ENCODE measurements at places on chromosomes 4 and X.

GRCh38 chr4:182554736-182555135 lies 311.5 kb downstream of the TENM3 start:
- no peak for DNase-seq

DNA sequence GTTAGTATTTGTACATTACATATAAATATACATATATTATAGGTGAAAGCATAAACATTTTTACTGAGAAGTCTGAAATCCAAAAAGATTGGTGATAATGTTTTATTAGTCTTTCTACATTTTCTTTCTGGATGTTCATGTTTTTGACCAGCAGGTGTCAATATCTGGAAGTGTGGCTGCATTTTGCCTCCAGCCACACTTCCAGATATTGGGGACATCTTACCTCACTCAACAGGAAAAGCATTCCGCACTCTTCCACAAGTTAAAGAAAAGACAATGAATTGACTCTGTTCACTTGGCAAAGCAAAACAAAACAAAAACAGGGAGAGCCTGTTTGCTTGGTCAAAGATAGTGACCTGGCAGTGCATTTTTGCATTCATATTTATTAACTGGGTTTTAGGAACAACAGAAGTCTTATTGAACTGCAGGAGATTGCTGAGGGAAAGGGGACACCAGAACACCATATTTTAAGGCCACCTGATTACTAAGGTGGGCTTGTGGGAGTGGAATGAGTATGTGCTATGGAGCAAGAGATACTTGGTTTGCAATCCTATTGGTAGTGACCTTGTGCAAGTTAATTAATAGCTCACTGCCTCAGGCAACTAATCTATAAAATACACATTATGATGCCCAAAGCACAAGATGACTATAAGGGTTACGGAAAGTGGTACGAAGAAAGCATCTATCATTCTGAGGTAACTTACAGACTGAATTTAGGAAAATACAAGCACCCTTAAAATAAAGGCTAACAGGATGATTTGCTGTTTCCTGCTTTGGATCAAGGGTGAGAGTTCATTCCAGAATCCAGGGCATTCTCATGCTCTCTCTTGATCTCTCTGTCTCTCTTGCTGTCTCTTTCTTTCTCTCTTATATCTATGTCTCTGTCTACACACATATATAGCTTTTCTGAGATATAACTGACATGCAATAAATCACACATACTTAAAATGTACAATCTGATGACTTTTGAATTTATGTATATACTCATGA lies 389.9 kb upstream of the EMCN start:
- no peak for DNase-seq

GRCh38 chrX:12843061-12843667 lies 23.7 kb upstream of the TLR7 start:
- DNase-seq, result no peak

DNA sequence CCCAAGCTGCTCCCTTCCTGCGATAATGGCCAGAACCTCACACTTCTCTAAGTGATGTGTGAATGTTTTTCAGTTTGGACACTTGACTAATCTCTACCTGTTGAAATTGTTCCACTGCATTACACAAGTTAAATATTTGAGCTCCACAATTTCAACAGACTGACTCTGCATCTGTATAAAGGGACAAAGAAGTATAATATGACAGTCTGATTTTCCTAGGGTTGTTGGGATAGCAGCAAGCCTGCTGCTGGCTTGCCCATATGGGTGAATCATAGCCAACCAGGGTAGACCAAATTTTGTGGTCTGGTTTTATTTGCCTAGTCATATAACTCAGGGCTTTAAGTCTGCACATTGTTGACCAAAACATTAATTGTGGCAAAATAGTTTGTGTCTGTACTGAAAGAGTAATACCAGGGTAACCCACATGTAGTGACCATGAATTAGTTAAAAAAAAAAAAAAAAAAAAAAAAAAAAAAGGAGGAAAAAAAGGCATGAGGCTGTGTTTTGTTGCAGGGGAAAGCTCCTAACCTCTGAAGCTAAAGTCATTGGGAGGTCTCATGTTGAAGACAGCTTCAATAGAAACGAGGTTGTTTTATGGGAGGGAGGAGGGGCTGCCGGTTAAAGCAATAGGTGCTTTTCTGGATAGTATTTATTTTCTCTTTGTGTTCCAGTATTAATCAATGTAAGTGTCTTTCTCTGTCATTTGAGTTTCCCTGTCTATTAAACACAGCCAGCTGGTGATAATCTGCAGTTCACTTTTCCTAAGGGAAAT lies 534.2 kb downstream of the RAB28 start:
- DNase-seq, result no peak

DNA sequence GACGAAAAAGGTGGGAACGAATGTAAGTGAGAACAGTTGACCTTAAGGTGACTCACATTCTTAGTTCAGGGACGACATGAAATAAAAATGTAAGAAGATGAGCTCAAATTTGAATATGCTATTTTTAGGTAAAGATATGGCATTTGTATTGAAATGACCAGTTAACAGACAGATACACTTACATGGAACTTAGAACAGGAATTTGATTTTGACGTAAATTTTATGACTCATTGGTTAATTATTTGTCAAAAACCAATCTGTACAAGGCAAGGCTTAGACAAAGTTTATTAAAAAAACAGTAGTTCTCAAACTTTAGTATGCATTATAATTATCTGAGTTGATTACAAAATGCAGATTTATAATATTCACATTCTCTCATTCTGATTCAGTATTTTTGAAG lies 469.4 kb downstream of the CFAP47 start:
- no peak for DNase-seq

DNA sequence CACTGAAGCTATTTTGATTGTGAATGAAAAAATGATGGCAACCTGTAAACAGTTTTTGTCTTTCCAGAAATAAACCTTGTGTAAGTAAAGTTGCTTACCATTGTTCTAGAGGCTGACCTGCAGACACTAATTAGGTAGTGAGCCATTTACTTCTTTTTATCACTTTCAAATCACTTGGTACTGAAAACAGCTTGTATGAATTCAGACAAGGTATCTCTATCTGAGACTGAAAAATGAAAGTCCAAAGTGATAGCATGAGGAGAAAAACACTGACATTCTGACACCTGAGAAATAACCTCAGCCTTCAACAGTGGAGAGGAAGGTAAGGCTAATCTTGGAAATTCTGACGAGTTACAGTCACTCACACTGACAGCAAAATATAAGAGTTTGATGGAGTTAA lies 238.8 kb downstream of the GPC3 start:
- DNase-seq, result no peak

- DNase-seq, result no peak
Observed at GRCh38 chr4:73765296-73765695, 24.9 kb downstream of the CXCL8 start.

- no peak for DNase-seq
Observed at GRCh38 chrX:148381603-148382002, 118.8 kb upstream of the AFF2 start.

DNA sequence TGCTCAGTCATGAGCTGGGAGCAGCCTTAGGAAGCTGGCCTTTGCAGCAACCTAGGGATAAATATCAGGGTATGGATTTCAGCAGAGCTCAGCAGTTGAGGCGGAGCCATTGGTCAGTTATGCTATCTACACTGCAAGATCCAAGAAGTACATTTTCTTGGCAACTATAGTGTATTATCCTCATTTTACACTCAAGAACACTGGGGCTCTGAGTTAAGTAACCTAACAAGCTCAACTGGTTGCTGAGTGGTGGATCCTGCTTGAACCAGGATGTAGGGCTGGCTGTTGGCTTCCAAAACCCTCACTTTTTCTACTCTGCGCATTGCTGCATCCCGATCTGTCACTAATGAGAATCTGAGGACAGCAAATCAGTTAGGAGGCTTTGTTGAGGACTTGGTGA lies 1.5 kb upstream of the SCARB2 start:
- DNase-seq, result no peak

- no peak for DNase-seq
Observed at GRCh38 chrX:17038681-17039161, 92.3 kb downstream of the REPS2 start.

- no peak for DNase-seq
Observed at GRCh38 chr4:169208516-169208915, 62.2 kb downstream of the SH3RF1 start.

GRCh38 chr4:16085822-16086221 lies 2.0 kb upstream of the PROM1 start:
- no peak for DNase-seq

DNA sequence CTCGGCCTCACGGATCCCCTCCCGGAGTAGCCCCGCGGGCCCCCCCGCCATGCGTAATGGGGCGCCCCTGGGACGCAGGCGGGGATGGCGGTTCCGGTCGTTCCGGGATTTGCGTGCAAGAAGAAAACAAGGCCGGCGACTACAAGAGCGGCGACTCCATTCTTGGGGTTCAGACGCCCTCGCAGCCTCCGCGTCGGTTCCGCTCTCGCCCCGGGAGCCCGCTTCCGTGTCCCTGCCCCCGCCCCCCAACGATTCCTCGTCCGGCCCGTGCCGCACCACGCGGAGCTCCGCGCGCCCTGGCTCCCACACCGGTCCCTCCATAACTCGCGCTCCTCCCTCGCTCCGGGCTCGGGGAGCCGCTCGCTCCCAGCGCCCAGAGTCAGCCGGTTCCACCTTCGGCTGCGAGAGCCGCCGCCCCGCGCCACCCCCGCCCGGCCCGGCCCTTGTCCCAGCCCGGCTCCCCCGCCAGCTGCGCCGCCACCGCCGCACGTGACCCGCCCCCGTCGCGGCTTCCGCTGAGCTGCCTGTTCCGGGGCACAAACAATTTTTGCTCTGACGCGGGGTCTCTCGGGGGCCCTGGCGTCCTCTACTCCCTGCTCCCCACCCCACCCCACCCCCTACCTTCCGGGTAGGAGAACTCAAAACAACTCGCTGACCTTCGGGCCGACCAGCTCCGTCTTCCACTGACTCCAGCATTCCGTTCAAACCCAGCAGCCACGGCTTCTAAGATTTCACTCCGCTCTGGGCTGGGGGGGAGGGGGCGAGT lies 78.8 kb upstream of the BCOR start:
- DNase-seq, result no peak

GRCh38 chrX:132333351-132333750 lies 114.1 kb upstream of the RAP2C start:
- DNase-seq, result no peak

DNA sequence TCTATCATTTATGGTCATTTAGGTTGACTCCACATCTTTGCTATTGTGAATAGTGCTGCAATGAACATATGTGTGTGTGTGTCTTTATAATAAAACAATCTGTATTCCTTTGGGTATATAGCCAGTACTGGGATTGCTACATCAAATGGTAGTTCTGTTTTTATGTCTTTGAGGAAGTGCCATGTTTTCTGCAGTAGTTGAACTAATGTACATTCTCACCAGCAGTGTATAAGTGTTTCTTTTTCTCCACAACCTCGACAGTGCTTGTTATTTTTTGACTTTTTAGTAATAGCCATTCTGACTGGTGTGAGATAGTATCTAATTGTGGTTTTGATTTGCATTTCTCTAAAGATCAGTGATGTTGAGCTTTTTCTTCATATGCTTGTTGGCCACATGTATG lies 80.5 kb downstream of the ARHGAP6 start:
- DNase-seq, result no peak

GRCh38 chr4:7195546-7196287 lies 3.4 kb downstream of the SORCS2 start:
- no peak for DNase-seq

DNA sequence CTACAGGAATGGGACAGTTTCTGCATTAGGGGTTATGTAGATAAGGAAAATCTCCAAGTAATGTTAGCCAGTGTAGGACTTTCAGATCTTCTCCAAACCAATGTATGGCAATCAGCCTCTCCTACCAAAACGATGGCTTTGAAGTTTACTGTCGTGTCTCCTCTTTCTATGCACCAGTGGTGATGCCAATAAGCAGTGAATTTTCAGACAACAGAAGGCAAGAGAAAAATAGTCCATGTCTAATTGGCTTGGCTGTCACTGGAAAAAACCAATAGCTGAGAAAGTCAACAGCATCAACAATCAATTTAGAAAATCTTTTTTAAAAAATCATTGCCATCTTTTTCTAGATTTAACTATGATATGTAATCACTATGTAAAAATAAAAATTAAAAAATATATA lies 35.0 kb downstream of the LIMCH1 start:
- no peak for DNase-seq

GRCh38 chrX:40105835-40106675 lies 8.3 kb upstream of the BCOR start:
- no peak for DNase-seq

DNA sequence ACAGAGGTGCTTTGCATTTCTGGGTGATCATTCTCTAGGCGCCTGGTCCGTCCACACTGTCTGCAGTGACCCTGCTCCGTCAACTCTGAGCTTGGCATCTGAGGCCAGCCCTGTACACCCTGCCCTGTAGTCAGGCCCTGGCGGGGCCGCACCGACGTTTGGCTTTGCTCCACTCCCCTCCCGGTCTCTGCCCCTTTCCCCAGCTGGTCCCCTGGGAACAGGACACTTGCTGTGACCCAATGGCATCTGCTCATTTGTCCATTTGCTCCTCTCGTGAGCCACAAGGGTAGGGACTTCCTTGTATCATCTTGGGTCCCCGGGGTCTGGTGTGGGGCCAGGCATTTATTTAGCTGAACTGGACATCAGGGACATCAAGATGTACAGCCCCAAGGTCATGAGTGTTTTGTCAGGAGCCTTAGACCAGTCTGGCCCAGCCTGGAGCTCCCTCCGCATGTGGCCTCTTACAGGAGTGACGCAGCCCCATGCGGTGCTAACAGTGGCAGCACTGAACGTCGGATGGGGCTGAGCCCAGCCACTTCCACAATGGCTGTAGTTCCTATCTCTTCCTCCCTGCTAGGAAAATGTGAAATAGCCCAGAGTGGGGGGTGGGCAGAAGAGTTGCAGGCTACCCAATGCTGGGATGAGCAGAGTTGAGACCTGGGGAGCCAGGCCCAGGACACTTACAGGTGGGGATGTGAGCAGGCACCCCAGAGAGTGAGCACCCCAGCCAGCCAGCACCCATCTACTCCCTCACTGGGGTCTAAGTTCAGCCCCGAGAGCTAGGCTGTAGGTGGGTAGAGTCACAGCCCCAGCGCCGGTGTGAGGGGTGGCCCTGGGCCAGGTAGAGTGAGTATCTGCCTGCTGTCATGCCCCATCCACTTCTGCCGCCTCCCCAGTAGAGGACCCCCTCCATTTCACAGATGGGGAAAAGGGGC lies 2.0 kb upstream of the SH3BP2 start:
- no peak for DNase-seq

DNA sequence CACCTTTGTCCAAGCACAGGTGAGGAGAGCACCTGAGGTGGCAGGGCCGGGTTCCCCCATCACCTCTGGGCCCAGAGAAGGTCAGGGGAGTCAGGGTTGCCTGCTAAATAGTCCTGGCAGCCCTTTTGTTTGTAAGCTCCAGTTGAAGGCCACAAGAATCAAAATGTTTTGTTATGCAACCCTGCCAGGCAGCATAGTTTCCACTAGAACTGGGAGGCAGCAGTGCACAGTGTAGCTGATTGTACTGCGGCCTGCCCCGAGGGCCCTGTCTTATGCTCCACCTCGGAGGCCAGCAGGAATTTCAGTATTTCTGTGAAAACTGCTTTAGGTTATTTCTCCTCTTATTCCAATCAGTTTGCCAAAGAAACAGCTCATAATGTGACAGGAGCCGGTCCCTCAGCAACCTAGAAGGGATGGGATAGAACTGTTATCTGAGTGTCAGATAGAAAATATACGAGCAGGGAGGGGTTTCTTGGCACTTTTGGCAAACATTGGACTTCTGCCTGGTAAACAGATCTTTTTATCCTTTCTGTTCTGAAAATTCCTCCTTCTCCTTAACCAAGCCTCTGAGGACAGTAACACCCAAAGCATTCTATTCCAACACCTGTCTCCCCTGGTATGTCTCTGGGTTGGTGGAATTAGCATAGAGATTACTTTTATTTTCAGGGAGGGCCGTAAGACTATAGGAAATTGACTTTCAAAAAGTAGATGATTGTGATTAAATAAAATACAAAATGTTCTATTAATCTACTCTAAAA lies 93.6 kb downstream of the LNX1 start:
- DNase-seq, result no peak

GRCh38 chrX:31136144-31136611 lies 64.3 kb upstream of the FTHL17 start:
- no peak for DNase-seq

Data from smooth muscle cell of the brain vasculature (primary cell).